A549 treated with AZD2906 at 1 μM for 4 hours (cell line): ENCODE measurements at places on chromosomes 7 and 10. TPM values are rescaled to one million over a fixed set of nuclear protein-coding genes. Genes with fewer than 3 reads are reported as not detected.

Gene NKX1-2
- total RNA-seq: 0.02 to 0.05 TPM (median 0.03 TPM) in 5 replicates

Gene TRPV5
- total RNA-seq: not detected in 5 replicates

Gene NUTM2D
- 1.2 to 1.7 TPM (median 1.4 TPM) in 5 replicates for total RNA-seq

Gene RNF32
- total RNA-seq: 0.58 to 1.5 TPM (median 1.3 TPM) in 5 replicates

Gene POU6F2
- total RNA-seq: not detected in 5 replicates

Gene C7orf57
- 0.29 to 0.35 TPM (median 0.33 TPM) in 5 replicates for total RNA-seq

Gene GALNT11
- total RNA-seq: 19.5 to 23.9 TPM (median 22.4 TPM) in 5 replicates
